ENCODE measurements at places on chromosomes 7 and 10. TPM values are rescaled to one million over a fixed set of nuclear protein-coding genes. Genes with fewer than 3 reads are reported as not detected.

DNA sequence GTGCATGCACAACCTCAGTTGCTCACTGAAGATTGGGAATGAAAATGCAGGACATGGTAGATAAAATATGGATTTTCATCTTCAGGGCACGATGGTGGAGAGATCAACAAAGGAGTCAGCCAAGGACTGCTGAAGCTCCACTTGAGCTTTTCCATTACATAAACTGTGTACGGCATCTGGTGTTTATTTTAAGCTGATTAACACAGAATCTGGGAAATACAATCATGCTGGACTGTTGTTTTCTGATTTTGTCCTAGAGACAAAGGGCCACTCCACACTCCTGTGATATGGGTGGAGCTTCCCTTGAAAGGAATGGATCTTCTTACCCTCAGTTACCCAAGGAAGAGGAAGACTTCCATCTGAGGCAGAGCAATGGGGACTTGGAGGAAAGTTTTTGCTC is 120.6 kb downstream of the SAMD9 start:
- no peak for DNase-seq

GRCh38 chr10:109247814-109248213 is 675.5 kb downstream of the XPNPEP1 start:
- peak; percentile 30 for DNase-seq

LRRC18 gene
- not detected for total RNA-seq

HABP2 gene
- not detected for total RNA-seq

- no peak for DNase-seq
Measured at GRCh38 chr7:80087051-80087770, 47.4 kb upstream of the GNAI1 start.

FAM24B gene
- total RNA-seq: 2.6 TPM

- no peak for DNase-seq
Measured at GRCh38 chr7:47385536-47386125, 196.3 kb downstream of the TNS3 start.

NEUROG3 gene
- total RNA-seq: 0.35 TPM

DNA sequence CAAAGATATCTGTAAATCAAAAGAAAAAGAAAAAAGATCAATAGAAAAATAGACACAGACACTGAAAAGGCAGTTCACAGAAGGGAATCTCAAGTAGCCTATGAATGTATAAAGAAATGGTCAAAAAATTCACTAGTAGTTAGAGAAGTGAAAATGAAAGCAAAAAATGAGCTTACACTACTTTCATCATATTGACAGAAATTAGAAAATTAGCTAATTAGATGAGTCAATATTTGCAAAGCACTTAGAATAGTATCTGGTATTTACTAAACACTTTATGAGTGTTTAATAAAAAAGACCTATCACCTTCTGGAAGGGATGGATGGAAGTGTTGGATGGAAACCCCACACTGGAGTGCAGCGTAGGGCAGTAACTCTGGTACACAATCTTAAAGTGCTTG is 1.7 kb upstream of the CFAP58 start:
- no peak for DNase-seq

DNA sequence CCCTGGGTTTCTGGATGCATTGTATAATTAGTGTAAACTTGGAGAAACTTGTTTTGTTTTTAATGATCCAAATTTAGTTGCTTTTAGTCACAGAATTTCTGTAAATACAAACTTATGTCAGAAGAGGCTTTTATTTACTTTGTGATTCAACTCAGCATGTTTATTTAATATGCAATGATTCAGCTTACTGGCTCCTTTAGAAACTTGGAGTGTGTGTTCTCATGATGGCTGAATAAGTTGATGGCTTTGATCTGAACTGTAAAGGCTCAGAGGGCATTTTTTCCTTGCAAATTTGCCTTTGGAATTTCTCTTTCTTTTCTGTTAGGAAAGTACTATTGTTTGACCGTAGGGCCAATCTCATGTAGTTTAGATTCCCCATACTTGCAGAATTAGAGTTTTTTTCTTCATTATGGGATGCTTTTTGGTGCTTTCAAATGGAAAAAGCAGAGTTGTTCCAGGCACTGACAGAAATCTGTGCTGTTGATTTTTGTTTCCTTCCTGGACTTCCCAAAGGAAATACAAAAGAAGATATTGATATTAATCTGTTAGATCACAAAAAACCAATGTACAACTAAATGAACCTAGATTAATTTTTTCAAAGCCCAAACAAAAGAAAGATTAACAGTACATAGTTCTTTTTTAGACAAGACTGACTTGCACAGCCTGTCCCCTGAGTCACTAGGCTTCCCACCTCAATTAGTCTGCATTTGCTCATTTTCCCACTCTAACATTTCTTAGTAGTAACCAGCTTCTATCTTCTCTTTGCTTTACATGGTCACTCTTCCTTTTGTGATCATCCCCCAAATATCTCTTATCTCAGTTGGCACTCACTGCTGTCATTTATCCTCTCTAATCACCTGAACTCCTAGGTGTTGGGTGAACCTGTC is 96.8 kb upstream of the AGR3 start:
- DNase-seq: no peak

PLXNA4 gene
- total RNA-seq: 2.7 TPM

- DNase-seq: no peak
Measured at GRCh38 chr7:105580022-105580740, 1.1 kb downstream of the EFCAB10 start.

GRCh38 chr7:33998476-33998875 is 93.1 kb downstream of the BMPER start:
- no peak for DNase-seq

RPEL1 gene
- total RNA-seq: not detected

Measured in mucosa of descending colon (tissue), 3 donors.